ENCODE measurements at places on chromosomes 12 and 14. TPM values are rescaled to one million over a fixed set of nuclear protein-coding genes. Genes with fewer than 3 reads are reported as not detected.
A peak's percentile ranks its signal among the peaks of the same experiment; 100 is the strongest.

DNA sequence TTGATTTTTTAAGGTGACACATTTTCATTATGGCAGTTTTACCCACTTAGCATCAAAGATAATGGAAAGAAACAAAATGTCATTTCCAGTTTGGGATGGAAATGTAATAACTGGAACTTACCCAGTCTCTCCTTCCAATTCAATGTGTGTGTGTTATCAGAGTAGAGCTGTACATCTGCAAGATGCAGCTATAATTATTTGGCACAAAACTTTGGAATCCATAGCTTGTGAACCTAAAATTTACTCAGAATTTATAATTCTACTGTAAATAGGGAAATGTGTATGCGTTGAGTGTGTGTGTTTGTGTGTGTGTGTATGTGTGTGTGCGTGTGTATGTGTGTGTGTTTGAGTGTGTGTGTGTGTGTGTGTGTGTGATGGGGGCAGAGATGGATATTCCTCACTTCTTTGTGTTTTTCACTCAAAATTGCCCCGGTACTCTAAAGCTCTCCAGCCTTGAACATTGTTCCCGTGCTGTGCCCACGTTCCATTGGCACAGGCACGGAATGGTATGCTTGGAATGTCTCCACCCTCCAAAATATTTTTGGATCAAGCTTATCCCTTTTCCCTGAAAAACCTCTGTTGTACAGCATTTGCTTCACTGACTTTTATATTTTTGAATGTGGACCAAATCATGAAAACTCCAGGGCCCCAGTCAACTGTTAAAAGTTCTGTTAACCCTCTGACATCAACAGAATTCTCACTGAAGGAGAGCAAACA lies 150.2 kb upstream of the BMP4 start:
- no peak for DNase-seq

DNA sequence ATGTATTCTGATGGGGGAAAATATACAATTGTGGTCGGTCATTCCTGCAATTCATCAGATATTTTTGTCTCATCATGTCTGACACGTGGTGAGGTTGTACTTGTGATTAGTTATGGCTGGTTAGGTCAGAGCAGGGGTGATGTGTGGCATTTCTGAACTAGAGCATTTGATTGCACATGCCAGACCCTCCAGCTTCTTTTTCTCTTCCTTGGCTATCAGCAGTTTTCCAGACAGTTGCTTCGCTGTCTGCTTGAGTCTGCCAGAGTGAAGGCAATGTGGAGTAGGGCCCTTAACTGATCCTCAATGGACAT lies 25.9 kb downstream of the TMEM117 start:
- no peak for DNase-seq

DNA sequence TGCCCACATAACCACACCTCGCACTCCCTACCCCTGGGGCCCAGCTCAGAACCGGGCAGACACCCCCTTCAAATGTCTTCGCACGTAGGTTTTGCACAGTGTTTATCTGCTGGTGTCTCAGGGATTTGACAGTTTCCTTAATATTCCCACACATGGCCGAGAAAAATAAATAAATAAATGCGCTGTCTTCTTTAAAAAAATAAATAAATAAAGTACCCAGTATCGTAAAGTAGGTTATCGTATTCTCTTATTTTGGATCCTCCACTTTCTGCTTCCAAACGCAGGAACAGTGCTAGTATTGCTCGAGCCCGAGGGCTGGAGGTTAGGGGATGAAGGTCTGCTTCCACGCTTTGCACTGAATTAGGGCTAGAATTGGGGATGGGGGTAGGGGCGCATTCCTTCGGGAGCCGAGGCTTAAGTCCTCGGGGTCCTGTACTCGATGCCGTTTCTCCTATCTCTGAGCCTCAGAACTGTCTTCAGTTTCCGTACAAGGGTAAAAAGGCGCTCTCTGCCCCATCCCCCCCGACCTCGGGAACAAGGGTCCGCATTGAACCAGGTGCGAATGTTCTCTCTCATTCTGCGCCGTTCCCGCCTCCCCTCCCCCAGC lies 710 bp upstream of the FOS start:
- DNase-seq: peak; percentile 28

- no peak for DNase-seq
Measured at GRCh38 chr12:125089083-125089482, 23.8 kb downstream of the AACS start.

SMIM41 gene
- not detected for total RNA-seq

KRT78 gene
- not detected for total RNA-seq

HHIPL1 gene
- 1.0 TPM for total RNA-seq

All from NCI-H460 (cell line).